Esophagus muscularis mucosa (tissue), 4 donors: ENCODE measurements at places on chromosomes 5 and 9. TPM values are rescaled to one million over a fixed set of nuclear protein-coding genes. Genes with fewer than 3 reads are reported as not detected.

TPPP gene
- total RNA-seq: 45.7 TPM

PCDHGB2 gene
- total RNA-seq: 3.3 TPM

IRX4 gene
- total RNA-seq: not detected

DNA sequence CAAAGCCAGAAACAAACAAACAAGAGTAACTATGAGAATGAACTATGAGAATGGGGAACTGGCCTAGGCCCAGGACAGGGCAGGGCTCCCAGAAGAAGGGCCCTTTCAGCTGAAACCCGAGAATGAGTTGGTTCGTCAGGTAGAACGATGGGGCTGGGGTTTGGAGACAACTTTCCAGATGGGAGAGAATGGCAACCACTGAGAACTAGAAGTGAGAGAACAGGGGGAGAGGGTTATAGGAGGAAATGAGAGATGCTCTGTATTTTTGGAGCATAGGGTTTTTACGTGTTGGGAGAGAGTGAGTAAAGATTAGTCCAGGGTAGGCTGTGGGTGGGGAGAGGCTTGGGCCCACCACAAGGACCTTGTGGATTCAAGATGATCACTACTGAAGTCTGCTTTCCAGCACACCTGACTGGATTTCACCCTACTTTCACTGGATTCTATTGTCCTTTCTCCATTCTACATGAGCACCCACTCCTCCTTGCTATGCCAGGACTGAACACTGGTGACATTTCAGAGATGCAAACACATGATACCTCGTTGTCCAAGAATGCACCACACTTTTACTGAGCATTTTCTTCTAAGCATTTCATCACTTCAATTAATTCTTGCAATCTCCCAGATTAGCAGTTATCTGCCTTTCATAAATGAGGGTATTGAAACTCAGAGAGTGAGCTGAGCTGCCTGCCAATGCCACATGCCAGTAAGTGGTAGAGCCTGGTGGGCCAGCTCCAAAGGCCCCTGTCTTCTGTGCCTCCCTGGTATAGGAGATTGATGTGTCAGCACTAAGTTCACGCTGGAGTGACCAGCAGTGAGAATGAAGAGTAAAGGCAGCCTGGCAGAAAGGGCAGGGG is 3.2 kb upstream of the TMEM268 start:
- H3K36me3 ChIP-seq: no peaks in the 10 kb centered on the region
- DNase-seq: no peak
- H3K4me3 ChIP-seq: no peak overlapping the region
- H3K27me3 ChIP-seq: no peaks in the 10 kb centered on the region
- no peak overlapping the region for H3K27ac ChIP-seq

DNA sequence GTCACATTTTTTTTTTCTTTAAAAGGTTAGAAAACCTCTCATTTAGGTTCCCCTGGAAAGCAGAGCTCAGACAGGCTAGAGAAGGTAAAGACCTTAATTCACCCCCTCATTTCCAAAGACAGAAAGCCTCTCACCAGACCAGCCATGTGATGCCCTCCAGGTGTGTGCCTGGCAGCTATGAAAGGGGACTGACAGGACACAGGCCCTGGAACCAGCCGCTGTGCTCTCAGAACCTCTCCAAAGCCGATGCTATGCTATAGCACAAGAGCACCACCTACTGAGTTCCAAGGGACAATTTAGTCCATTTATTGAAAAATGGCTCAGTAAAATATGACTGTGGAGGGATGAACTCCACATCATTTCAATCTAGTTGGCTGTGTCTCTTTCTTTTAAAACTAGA is 48.8 kb downstream of the FANCC start:
- H3K4me1 ChIP-seq: peaks cover 3% of the 10 kb centered on the region
- H3K27ac ChIP-seq: no peak overlapping the region
- no peaks in the 10 kb centered on the region for H3K27me3 ChIP-seq

- no peaks in the 10 kb centered on the region for H3K27me3 ChIP-seq
- H3K27ac ChIP-seq: no peak overlapping the region
- H3K36me3 ChIP-seq: no peaks in the 10 kb centered on the region
- DNase-seq: no peak
- H3K4me1 ChIP-seq: no peaks in the 10 kb centered on the region
Observed at GRCh38 chr9:138006576-138007233, 129.1 kb downstream of the CACNA1B start.

- no peak overlapping the region for H3K27ac ChIP-seq
- H3K36me3 ChIP-seq: no peaks in the 10 kb centered on the region
- no peaks in the 10 kb centered on the region for H3K27me3 ChIP-seq
- DNase-seq: no peak
- H3K4me1 ChIP-seq: no peaks in the 10 kb centered on the region
Observed at GRCh38 chr9:123174887-123175518, 93.4 kb downstream of the STRBP start.

GRCh38 chr5:27144456-27144855 is 106.1 kb upstream of the CDH9 start:
- DNase-seq: no peak
- H3K27ac ChIP-seq: no peak overlapping the region
- no peaks in the 10 kb centered on the region for H3K36me3 ChIP-seq

IL5 gene
- total RNA-seq: not detected

DNA sequence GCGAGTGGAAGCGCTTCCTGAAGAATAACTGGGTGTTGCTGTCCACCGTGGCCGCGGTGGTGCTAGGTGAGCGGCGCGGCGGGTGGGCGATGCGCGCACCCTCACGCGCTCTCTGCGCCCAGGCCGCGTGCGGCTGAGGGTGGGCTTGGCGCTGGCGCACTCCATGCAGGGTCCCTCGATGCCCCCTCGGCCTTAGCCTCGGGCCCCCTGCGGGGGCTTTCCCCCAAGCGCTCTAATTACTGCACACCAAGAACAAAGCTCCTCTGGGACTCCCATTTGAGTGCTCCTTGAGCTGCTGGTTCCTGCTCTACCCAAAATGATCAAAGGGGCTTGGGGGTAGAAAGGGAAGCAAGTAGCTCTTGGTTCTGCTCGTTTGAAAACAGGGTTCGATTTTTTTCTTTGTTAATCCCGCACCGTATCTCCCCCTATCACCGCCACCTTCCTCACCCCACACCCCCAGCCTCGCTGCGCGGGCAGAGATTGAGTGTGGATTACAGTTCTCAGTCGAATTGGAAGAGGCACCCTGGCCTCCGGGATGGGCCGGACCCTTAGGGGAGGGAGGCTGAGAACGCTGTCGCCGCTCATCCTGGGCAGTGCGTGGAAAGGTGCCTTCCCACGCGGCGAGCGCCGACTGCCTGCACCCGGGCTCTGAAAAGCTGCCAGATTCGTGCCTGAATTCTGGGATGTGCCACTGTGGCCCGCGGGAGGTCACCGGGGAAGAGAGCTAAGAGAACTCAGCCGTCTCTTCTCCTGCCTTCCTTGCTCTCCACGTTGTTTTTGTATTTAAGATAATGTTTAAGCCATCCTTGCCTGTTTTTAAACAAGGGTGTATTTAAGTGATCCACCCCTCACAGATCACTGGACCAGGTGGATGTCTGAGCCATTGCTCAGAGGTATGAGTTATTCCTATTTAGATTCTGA is 697 bp downstream of the SLC1A1 start:
- H3K27ac ChIP-seq: peak overlapping the region; percentile 80
- DNase-seq: no peak
- no peaks in the 10 kb centered on the region for H3K36me3 ChIP-seq
- peaks cover 12% of the 10 kb centered on the region for H3K4me1 ChIP-seq
- no peaks in the 10 kb centered on the region for H3K27me3 ChIP-seq
- peak overlapping the region; percentile 88 for H3K4me3 ChIP-seq

DNA sequence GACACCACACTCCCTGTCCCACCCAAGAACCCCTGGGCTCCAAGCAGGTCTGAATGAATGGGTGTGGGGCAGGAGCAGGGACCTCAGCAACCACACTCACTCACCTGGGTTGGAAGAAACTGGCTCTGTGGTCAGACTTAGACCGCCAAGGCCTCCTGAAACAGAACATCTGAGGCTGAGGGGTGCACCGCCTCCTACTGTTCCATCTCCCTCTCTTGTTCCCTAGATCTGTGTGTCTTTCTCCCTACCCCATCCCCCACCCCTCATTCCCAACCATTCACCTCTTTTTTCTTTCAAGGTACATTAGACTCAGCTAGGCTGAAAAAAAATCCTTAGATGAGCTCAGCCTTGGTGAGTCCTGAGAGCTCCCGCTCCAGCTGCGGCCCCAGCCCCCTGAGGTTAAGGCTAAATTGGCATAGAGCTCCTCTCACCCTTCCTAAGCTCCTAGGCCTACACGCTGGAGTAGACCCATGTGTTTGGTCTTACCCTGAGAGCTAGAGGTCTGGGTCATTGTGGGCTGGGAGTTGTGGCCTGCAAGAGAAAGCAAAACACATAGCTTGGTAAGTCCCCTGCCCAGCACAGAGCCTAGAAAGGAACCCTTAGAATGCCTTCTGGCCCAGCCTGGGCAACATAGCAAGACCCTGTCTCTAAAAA is 4.8 kb downstream of the ECSCR start:
- H3K27ac ChIP-seq: no peak overlapping the region
- H3K4me3 ChIP-seq: no peak overlapping the region
- no peaks in the 10 kb centered on the region for H3K27me3 ChIP-seq
- DNase-seq: no peak

GRCh38 chr5:179198825-179199224 is 138.7 kb downstream of the ZNF354C start:
- no peaks in the 10 kb centered on the region for H3K27me3 ChIP-seq
- H3K36me3 ChIP-seq: no peaks in the 10 kb centered on the region
- H3K27ac ChIP-seq: no peak overlapping the region
- DNase-seq: no peak
- no peaks in the 10 kb centered on the region for H3K4me1 ChIP-seq

DNA sequence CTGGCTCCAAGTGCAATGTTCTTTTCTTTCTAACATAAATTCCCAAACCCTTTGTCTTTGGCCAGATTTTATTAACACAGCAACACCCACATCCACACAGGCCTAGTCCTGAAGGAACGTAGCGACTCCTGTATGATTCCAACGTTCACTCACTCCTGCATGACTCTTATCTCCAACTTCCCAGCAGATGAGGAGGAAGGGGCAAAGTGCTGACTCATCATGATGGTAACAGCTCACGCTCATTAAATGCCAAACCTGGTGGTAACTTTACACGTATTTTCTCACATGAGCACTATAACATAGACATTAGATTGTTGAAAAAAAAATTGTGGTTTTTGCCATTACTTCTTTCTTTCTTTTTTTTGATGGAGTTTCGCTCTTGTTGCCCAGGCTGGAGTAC is 1349.5 kb downstream of the EFNA5 start:
- DNase-seq: no peak
- no peak overlapping the region for H3K27ac ChIP-seq
- no peaks in the 10 kb centered on the region for H3K36me3 ChIP-seq
- H3K4me3 ChIP-seq: no peak overlapping the region

GRCh38 chr5:18395126-18396110 is 761.2 kb downstream of the TAF11L14 start:
- H3K27ac ChIP-seq: no peak overlapping the region
- no peaks in the 10 kb centered on the region for H3K27me3 ChIP-seq
- no peaks in the 10 kb centered on the region for H3K36me3 ChIP-seq
- H3K4me1 ChIP-seq: no peaks in the 10 kb centered on the region
- no peak overlapping the region for H3K4me3 ChIP-seq

GBGT1 gene
- total RNA-seq: 16.4 TPM

DNA sequence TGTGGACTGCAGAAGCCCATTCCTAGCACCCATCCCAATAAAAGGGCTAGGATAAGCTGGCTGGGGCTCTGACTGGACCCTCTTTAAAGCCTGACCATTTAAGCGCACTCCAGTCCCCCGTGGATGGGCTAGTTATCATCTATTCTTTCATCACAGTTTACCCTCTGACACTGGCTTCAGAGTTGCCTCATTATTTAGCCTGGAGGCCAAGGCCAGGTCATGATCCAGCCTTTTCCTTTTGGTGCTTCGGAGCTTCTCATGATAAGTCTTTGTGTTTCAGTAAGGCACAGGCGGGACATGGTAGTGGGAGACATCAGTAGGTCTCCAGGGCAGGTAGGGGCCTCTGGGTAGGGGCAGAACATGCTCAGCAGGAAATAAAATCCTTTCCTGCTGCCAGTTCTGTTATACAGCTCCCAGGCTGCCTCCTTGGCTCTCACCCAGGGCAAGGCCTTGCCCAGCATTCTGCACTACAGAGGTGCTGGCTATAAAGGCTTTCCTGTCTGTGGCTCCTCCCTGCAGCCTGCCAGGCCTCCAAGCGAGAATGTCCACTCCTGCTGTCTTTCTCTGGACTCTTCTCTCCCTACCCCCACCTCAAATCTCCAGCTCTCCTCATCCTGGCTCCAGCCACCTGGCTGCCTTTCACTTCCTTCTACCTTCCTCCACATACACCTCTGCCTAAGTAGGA is 128.8 kb downstream of the FSTL4 start:
- no peak overlapping the region for H3K27ac ChIP-seq
- DNase-seq: no peak
- H3K27me3 ChIP-seq: peaks cover 7% of the 10 kb centered on the region
- no peaks in the 10 kb centered on the region for H3K36me3 ChIP-seq

DNA sequence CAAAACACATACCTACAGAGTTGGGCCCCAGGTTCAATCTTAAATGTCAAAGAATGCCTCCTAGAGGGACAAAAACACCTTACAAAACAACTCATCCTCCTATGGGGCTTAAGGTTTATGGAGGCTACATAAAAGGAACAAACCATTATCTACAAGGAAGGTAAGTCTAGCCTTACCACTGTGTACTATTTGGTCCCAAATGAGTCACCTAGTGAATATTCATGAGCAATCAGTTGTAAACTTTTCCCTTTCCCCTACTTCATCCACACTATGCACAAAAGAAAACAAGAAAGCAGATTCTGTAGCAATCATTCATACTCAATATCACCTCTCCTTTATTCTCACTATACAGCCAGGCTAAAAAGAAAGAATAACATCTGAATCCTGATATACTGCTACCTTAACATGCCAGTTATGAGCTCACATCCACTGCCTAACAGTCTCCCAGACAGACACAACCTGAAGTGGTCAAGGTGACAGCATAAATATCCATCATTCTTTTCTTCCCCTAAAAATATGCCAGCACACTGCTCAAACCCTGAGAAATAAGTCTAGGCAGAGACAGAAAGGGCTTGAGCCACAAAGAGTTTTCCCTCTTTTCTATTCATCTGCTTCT is 6.2 kb downstream of the OXCT1 start:
- peaks cover 27% of the 10 kb centered on the region for H3K4me1 ChIP-seq
- peaks cover 15% of the 10 kb centered on the region for H3K36me3 ChIP-seq
- no peaks in the 10 kb centered on the region for H3K27me3 ChIP-seq
- H3K27ac ChIP-seq: no peak overlapping the region
- no peak overlapping the region for H3K4me3 ChIP-seq

GRCh38 chr9:137589441-137590122 is 730 bp downstream of the ZMYND19 start:
- peaks cover 29% of the 10 kb centered on the region for H3K4me1 ChIP-seq
- no peaks in the 10 kb centered on the region for H3K27me3 ChIP-seq
- H3K4me3 ChIP-seq: peak overlapping the region; percentile 81
